ENCODE measurements at places on chromosomes 1 and 21. TPM values are rescaled to one million over a fixed set of nuclear protein-coding genes. Genes with fewer than 3 reads are reported as not detected.
A peak's percentile ranks its signal among the peaks of the same experiment; 100 is the strongest.

DNA sequence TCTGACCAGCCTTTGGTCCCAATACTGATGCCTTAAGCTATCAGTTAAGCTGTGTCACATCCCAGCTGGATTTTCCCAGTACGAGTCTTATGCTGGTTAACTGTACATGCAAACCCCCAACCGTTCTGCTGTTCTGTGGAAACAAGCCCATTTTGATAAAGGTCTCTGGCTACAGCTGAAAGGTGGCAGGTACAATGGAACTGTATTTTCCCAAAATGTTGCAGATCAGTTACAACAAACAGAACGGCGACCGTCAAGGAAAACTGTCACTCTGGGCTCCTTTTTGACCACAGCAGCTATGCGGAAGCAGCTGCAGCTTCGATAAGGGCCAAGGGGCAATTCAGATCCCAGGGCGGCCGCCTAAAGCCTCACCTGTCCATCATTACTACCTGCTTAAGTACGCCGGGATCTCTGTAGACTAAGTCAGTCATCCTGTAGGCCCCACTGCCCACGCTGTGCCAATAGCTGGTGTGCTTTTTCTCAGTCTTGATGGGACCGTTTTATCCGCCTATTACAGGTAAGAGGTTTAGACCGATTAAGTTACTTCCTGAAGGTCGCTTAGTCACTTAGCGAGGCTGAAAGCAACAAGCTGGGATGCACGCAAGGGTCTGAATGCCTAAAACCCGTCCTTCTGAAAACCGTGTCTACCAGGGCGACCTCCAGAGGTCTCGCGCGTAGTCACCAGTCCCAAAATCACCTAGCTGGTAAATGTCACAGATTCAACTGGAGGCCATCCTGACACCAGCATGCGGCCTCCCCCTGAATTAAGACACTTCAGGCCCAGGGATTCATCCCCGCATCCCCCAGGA, 11.1 kb upstream of the RAB42 start:
- DNase-seq = peak; percentile 51

- peak; percentile 5 for DNase-seq
Measured at GRCh38 chr1:33128781-33129180, 47.8 kb downstream of the AZIN2 start.

DNA sequence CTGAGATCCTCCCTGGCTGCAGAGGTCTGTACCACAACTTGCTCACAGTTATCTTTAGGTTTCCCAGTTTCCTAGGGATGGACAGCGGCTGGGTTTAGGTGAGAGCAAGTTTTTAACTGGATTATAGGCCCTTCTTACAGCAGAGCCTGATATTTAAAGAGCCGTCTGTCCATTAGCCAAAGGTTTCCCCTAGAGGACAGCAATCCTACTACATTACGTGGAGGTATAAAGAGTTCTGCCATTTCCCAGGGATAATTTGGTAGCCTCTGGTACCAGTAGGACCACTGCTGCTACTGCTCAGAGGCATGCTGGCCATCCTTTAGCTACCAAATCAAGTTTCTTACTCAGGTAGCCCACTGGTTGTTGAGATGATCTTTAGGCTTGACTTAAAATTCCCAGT, 21.9 kb upstream of the FCGR2A start:
- no peak for DNase-seq

- no peak for DNase-seq
Measured at GRCh38 chr1:217539510-217539909, 91.4 kb downstream of the GPATCH2 start.

DNA sequence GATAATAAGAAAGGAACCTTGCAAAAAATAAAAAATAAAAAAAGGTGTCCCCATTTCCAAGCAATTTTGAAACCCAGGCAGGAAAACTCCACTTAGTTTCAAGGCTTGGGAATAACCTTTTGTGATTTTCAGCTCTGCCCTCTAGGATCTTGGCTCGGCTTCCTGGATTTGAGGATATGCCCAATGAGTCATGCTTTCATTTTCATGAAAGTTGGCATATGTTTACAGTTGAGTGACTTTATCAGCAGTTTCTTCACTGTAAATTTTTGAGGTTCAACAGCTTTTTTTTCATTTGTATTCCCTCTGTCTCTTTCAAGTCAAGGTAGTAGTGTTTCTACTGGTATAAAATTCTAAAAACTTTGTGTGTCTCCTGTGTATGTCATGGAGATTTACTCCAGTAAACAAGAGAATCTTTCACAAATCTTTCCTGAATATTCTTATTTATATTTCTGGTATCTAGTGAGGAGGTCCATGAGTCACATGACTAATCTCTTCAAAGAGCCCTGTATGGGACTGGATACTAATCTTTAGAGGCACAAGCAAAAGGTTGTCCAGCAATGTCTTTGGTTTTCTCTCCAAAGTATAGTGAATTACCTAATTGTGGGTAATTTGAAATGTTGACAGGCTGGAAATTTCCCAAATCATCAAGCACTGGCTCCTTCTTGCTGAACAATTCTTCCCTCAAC, 335.3 kb downstream of the BRINP2 start:
- DNase-seq = no peak

- no peak for DNase-seq
Measured at GRCh38 chr21:32427958-32428623, 15.6 kb downstream of the EVA1C start.

DNA sequence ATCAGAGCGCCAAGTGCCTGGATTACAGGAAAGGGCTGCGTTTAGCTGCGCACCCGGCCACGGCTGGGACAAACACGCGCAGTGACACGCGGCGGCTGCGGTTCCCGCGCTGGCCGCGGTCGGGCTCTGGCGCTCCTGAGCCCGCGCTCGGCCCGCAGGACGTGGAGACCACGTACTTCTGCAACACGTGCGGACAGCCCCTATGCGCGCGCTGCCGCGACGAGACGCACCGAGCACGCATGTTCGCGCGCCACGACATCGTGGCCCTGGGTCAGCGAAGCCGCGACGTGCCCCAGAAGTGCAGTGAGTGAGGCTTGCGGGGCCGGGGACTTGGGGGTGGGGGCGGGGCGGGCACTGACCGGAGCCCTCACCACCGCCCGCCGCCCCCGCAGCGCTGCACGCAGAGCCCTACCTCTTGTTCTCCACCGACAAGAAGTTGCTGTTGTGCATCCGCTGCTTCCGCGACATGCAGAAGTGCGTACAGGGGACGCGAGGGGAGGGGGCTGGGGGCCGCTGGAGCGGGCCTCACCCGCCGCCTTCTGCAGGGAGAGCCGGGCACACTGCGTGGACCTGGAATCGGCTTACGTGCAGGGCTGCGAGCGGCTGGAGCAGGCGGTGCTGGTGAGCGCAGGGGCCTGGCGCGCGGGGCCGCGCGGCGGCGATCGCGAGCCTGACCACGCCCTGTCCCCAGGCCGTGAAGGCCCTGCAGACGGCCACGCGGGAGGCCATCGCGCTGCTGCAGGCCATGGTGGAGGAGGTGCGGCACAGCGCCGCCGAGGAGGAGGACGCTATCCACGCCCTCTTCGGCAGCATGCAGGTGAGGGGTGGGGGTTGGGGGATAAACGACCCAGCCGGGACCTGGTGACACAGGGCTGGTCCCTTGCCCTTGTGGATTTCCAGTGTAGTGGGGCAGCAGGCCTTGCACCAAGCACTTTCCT, 3.1 kb downstream of the RNF207 start:
- no peak for DNase-seq

The GPR153 gene
- total RNA-seq = not detected

The SLC6A9 gene
- 0.66 TPM for total RNA-seq

The PDPN gene
- total RNA-seq = 36.0 TPM

The CHRM3 gene
- 0.03 TPM for total RNA-seq

The SUSD4 gene
- 0.03 TPM for total RNA-seq
